ENCODE measurements at places on chromosomes 1 and 21.

DNA sequence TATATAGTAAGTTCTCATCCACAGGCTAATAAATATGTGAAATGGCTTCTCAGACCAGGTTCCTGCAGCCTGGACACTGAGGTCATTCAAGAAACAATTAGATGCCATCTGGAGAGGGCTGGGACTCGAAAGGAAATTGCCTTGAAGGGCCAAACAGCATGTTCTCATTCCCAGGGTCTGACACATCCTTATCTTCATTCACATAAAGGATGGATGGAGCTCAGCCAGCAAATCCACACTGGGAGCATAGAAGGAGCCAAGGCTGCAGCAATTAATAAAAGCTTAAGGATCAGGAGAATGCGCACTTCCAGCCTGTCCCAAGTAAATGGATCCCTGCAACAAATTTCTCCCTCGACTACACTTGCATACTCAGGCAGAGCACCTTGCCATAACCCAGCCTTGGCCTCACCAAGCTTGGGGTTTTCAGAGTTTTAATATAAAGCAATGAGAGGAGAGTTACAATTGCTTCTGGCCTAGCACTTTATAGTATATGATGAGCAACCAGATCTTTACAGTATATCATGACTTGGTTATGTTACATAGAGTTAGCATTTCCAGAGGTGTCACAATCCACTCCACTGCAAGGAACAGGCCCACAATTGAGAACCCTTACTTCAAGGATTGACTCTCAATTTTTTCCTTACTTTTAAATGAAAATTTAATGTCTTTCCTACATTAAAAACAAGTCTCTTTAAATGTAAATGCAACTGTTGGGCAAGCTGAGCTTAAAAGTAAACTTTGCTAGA, 55.9 kb downstream of the BCAR3 start:
- DNase-seq, result no peak

- DNase-seq, result no peak
Measured at GRCh38 chr1:8083739-8084484, 57.8 kb upstream of the ERRFI1 start.

DNA sequence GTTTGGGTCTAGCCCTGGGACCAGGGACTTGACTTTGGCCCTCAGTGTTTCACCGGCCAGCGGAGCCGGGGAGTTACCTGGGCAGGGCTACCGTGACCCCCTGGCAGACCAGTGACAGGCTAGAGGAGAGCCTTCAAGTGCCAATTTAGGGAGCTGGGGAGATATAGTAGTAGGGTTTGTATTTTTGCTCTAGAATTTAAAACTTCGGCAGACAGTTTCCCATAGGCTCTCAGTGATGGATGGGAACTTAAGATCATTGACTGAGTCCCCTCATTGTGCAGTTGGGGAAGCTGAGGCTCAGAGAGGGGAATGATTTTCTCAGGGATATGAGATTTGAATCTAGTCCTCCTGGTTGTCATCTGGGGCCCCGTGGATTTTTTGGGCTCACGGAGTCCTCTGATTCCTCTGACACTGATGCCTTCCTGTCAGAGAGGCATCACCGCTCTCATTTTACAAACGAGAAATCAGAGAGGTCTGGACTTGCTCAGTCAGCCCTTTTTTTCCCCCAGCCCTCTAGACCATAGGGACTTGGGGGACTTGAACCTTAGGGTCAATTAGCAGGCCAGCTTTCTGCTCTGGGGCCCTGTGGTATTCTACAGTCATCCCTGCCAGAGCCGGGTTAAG, 58.3 kb upstream of the ACOT11 start:
- DNase-seq, result no peak

GRCh38 chr1:78177708-78178270, 132.0 kb downstream of the GIPC2 start:
- DNase-seq, result no peak

- DNase-seq, result no peak
Measured at GRCh38 chr1:174654560-174654959, 206.8 kb downstream of the GPR52 start.

DNA sequence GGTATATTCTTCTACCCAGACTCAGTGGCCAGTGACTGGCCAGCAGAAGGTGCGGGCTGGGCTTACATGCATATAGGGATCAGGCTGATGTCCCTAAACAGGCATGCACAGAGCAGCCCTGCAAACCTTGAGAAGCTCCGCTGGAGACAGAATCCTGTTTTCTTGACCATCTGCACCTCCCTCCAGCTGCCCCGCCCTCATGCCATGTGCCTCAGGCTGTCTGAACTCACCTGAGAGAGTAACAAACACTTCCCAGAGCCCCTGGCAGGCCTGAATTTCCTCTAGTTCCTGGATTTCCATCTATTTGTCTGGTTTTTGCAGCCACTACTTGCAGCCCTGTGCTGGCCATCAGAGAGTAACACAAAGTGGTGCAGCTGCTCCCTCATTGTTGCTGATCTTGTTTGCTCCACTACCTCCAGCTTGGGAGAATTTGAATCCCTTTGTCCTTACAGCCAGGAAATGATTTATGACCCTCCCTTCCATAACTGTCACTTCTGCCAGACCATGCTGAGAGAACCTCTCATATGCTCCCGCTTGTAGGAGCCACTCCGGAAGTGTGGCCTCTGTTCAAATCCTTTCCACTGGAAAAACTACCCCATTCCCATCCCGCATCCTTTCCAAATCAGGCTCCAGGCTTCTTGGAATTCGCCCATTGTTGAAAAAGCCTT, 113.6 kb downstream of the NMNAT2 start:
- DNase-seq, result no peak

DNA sequence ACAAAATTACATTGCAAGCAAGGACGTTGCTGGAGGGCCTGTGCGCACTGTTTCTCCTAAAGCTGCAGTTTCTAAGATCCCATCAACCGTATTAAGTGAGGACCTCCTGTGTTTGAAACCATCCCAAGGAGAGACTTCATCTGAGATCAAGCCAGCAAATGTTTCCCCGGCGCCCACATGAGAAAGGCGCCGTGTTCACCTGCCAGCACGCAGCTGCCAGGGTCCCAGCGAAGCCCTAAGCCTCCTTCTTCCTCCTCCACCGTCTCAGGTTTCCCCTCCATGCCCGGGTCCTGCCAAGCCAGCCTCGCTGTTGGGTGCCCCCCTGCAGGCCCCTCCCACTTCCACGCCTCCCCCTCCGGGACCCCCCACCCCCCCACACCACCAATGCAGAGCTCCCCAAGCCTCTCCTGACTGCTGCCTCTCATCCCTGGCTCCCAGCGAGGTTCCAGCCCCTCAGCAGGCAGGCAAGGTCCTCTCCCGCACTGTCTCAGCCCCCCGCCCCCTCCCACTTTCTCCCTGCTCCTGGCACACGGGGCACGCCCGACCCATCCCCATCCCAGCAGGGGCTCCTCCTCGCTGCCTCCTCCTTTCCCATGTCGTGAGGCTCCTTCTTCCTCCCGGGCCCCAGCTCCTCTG, 8.6 kb upstream of the TFF1 start:
- no peak for DNase-seq

DNA sequence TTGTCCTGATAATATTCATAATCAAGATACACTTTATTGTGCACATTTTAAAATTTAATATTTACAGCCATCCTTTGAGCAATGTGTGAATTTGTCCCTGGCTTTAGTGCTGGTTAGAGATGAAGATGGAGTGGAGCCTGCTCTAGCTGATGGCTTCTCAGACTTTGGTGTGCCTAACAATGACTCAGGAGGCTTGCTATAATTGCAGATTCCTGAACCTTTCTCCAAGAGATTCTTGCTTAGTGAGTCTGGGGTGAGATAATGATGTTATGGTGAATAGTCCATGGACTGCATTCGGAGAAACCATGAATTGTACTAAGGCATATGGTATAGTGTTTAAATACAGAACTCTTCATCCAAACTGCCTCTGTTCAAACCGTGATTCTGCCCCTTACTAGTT, 307.1 kb downstream of the PAPPA2 start:
- no peak for DNase-seq

GRCh38 chr21:43877936-43878575, 13.0 kb downstream of the AGPAT3 start:
- no peak for DNase-seq

GRCh38 chr1:94160811-94161210, 39.9 kb upstream of the ABCA4 start:
- peak; percentile 22 for DNase-seq

GRCh38 chr1:61337037-61337436, 254.7 kb downstream of the NFIA start:
- DNase-seq, result no peak

- DNase-seq, result no peak
Measured at GRCh38 chr21:46190491-46191131, 6.4 kb upstream of the SPATC1L start.

DNA sequence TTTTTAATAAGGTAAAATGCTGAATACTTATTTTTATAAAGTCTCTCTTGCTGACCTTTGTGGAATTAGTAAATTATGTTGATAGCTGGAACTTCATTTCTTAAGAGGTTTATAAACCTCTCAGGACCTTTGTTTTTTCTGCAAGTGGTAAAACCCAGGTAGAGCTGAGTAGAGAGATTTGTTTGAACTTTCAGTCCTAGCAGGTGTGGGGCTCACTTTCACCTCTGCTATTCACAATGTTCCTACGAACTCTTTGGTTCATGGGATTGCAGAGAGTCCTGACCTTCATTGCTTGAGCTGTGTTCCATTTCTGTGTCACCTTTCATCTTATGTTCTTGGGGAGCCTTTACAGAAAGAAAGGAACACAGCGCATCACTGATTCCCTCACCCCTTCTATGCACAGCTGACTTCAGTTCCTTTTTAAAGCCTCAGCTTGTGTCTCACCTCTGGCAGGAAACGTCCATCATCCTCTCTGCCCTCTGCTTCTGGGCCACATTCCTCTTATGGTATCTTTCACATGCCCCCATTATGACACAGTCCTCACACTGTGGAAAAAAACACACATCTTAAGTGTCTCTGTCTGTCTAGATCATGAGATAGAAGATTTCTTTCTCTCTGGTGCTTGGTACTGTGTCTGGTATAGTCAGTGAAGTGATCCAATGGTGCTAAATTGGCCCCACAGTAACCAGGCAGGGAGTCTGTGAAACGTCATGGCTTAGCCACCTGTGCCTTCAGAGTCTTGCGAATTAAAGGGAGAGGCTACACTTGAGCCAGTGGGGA, 262.5 kb upstream of the B3GALT2 start:
- DNase-seq, result no peak

DNA sequence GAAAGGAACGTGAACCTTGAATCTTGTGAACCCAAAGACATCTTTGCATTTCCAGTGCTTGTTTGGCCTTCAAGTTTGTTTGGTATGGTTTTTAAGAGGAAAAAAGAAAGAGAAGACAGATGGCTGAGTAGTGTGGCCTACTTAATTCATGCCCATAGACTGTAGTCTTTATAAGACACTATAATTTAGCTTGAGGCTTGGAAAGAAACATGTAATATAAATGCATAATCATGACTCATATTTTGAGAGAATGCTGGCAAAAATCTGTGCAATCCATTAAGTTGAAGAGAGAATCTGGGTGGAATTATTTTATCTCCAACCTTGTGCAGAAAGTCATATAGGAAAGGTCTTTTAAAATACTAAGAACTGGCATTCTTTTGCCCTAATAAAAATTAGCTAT, 179.3 kb downstream of the SIPA1L2 start:
- DNase-seq, result no peak

- no peak for DNase-seq
Measured at GRCh38 chr1:186104459-186104858, 270.6 kb downstream of the TPR start.

DNA sequence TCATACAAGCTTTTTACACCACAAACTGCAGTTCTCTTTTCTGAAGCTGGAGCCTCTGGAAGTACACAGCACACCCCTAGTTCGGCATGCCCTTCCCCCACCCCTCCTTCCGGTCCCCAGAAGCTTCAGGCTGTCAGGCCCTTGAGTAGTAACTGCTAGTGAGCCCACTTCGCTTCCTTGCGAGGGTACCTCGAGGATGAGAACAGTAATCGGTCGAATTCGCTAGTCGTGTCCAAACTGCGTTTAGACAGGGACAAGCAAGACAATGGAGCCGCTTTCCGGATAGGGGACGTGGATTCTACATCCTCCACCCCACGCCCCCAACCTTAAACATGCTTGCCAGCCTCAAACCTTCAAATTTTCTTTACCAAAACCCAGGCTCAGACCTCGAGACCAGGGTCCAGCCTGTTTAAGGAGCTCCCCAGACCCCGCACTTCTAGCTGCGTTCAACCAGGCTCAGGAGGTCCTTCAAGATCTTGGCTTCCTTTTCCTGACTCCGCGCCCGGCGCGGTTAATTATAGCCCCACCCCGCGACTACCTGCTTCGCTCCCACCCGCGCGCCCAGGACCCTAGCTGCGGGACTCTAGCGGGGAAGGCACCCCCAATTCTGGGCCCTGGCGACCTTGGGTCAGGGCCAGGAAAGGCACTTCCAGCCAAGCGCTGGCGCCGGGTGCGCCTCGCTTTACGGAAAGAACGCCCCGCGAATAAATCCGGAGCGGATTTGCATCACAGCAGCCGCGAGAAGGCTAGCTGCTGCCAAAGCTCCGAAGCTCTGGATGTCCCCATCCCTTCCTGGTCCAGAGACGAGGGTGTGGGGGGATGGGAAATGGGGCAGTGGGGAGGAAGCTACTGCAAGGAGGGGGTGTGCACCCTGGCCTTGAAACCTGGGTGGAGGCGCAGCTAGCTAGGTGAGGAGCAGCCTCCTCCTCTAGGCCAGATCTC, 8.1 kb upstream of the TSPAN1 start:
- no peak for DNase-seq

DNA sequence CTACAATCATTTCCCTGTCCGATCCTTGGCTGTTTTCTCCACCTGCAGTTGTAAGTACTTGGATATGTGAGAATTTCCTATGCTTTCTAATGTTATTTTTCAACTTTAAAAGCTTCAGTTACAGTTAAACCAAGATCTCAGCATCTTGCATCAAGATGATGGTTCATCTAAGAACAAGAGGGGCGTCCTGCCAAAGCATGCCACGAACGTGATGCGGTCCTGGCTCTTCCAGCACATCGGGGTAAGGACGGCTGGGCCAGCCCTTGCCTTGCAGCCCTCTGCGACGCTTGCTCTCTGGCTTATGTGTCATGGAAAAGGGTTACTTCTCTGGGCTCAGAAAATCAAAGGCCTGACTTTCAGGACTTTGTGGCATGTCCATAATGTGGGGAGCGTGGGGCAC, 46.8 kb downstream of the PKNOX1 start:
- DNase-seq, result no peak

DNA sequence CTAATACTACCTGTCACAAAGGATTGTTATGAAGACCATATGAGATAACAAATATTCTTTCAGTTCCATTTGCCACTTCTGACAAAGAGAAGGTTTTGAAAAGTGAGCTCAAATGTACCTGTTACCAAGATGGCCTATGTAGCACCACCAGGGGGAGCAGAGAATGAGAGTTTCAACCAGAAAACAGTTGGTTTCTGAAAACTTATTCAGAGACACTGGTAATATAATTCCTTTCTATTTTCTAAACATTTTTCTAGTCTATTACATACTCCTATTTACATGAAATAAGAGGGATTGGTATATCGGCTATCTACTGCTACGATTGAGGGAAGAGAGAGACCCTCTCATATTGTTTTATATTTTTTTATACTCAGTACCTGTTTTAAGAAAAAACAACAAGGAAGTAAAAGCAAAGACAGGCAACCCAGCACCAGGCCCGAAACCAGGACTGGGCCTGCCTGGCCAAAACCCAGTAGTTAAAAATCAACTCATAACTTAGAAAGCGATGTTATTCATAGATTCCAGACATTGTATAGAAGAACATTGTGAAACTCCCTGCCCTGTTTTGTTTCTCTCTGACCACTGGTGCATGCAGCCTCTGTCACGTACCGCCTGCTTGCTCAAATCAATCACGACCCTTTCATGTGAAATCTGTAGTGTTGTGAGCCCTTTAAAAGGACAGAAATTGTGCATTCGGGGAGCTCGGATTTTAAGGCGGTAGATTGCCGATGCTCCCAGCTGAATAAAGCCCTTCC, 48.3 kb downstream of the IL23R start:
- DNase-seq, result peak; percentile 13

GRCh38 chr1:47866601-47867437, 130.4 kb downstream of the TRABD2B start:
- DNase-seq, result no peak

All from RWPE1 (cell line).